ENCODE measurements at places on chromosomes 5 and 9.

- peak; percentile 39 for DNase-seq
Measured at GRCh38 chr9:88387552-88388202, 567 bp upstream of the SPIN1 start.

- peak; percentile 8 for DNase-seq
Measured at GRCh38 chr5:891837-892393, 686 bp downstream of the BRD9 start.

DNA sequence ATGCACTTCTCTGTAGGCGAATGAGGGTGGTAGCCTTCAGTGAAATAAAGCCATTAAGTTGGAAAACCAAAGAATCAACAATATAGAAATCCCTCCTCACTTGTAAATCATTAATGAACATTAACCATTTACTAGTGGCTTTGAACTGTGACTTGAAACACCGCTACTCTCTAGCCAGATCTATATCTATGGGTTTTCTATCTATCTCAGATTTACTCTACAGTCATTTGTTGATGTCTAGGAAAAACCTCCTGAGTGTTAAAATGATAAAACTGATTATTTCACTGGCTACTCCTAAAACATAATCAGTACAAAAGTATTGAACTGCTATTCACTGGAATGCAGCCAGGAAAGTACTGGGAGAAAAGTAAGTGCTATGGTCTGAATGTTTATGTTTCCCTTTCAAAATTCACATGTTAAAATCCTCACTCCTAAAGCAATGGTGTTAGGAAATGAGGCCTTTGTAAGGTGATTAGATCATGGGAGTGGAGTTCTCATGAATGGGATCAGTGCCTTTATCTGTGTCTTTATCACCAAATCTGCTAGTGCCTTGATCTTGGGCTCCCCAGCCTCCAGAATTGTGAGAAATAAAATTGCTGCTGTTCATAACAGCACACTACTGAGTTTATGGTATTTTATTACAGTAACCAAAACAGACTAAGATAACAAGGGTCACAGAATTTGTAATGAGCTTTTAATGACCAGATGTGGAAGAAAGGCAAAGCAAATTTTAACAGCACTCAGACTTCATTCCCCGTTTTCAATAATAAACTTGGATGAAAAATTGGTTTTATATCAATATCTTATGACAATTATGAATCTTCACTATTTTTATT lies 8.6 kb upstream of the OXCT1 start:
- DNase-seq = no peak

GRCh38 chr9:109304347-109304746 lies 16.5 kb downstream of the EPB41L4B start:
- DNase-seq = no peak

GRCh38 chr9:128026773-128027541 lies 40.2 kb downstream of the NAIF1 start:
- no peak for DNase-seq

DNA sequence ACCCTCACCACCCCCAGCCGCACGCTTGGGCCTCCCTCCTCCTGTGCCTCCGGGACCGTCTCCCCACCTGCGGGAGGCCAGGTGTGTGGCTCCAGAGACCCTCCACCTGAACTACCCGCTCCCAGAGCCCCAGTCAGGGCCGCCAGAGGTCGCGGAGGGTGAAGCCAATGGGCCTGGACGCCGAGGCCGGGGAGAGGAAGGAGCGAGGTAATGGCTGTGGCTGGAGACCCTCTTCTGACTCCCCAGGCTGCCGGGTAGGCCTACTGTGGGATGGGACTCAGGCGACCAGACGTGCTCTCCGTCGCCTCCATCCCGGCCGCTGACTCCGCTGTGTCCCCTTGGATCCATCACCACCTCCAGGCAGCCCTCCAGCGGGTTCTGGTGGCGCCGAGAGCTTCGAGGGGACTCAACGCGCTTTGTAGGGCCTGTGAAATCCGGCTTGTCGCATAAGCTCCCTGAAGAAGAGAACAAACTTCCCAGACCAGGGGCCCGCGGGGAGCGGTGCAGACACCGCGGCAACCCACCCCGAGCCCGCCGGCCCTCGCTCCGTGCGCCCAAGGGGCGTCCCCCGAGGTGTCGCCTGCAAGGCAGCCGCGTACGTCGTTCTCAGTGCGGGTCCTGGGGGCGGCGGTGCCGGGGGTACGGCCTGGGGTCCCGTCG lies 12.6 kb downstream of the IRX2 start:
- DNase-seq = no peak

DNA sequence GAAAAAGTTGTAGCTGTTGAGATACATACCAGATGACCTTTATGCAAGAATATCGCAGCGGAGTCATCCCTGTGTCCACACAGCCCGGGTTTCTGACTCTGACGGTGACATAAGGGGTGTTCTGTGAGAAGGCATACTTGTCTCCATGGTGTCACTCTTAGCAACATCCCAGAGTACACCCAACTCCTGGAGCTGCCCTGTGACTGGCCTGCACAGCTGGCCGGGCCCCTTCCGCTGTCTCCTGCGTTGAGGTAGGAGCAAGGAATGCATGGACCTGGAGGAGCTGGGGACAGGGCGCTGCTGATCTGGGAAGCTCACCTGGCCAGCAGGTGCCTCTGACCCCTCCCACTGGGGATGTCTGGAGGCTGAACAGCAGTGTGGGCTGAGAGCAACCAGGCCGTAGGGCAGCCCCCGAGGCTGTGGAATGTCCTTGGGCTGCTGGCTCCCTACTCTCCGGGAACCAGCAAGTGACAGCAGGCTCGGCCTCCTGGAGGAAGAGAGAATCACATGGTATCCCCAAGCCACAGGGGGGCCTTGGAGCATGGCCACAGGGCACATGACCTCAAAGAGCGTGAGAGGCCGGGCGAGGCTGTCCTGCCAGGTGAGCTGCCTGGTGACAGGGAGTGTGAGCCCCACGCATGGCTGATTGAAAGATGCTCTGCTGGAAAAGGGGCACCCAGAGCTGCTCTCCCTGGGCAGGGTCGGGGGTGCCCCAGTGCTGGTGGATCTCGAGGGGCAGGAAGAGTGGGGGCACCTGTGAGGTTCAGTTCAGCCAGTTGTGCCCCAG lies 113.4 kb downstream of the MRPL36 start:
- DNase-seq = no peak

- no peak for DNase-seq
Measured at GRCh38 chr5:33927685-33928084, 8.5 kb upstream of the RXFP3 start.

DNA sequence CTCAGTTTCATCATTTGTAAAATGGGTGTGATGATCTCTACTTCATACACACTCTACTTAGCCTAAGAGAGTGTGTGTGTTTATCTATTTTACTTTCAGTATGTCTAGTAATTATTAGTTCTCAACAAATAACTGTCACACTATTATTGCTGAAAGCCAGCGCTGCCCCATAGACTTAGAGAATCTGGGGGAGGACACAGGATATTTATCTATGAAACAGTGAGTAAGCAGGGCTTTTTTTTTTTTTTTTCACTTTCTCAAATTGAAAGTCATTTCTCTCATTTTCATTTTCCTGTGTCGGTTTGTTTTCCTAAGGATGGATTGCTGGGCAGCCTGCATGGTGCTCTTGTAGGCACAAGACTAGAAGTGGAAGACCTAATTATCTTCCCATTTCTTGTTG lies 248.4 kb upstream of the RPS23 start:
- DNase-seq = no peak

DNA sequence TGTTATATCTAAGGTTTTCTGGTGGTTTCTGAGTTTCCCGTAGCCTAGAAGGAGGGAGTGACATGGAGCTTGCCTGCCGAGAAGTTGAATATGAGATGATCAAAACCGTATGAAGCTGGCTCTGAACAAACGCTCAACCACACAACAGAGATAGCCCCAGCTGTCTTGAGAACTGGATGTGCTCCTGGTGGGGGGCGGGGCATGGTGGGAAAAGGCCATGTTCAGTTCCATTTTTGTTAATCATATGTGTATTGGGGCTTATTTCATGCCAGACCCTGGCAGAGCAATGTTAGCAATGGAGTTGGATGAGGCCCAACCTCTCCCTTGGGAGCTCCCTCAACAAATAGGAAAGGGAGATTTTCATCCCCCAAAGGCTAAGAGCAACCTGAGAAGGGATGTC lies 4.8 kb downstream of the CCL19 start:
- DNase-seq = peak; percentile 81

- peak; percentile 76 for DNase-seq
Measured at GRCh38 chr5:36743891-36744772, 132.4 kb upstream of the NIPBL start.

- no peak for DNase-seq
Measured at GRCh38 chr5:177098470-177099141, 11.9 kb downstream of the FGFR4 start.

GRCh38 chr5:119328753-119329602 lies 26.8 kb upstream of the TNFAIP8 start:
- peak; percentile 46 for DNase-seq

- peak; percentile 12 for DNase-seq
Measured at GRCh38 chr5:68028131-68028727, 187.3 kb upstream of the PIK3R1 start.

DNA sequence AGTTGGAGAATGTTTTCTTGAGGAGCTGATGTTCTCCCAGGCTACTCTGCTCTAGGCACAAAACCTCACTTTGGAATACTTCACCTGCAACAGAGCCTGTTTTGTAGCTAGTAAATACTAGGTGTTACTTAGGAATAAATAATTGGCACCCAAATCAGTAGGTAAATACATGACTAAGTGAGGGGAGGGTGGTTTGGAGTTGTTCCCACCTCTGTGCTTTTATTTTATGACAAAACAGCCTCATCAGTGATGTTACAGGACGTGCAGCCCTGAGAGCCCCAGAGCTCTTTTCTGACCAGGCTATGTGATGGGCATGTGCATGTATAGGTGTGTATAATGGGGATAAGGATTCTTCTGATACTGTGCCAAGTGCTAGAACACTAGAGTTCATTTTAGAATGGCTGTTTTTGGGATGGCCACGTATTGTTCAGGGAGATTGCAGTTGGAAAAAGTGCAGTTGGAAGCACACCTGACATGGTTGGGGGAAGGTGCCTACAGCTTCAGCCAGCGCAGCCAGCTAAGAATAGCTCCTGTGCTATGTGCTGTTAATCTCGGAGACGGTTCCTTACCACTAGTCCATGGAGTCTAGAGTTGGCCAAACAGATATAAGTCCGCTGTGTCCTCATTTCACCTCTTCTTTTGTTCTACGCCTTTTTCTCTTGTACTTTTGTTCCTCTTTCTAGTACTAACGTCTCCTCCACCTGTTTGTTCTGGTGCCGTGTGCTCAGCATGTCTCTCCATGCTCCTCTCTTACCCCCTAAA lies 284.7 kb downstream of the FANCC start:
- no peak for DNase-seq

DNA sequence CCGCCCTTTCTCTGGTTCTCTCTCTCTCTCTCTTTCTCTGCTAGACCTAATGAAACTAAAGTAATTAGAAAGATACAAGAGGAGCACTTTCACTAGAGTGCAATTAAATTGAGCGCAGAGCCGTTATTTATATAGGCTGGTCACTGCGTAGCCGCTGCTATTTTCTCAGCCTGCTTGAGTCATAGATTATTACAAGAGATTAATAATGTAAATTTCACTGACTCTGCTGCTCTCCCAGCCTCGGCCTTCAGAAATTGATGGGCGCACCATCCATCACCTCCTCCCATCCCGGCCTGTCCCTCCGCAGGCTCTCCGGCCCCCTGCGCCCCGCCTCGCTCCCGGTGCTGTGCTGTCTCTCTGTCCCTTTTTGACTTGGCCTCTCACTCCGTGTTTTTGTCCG lies 268.0 kb upstream of the MVB12B start:
- no peak for DNase-seq

DNA sequence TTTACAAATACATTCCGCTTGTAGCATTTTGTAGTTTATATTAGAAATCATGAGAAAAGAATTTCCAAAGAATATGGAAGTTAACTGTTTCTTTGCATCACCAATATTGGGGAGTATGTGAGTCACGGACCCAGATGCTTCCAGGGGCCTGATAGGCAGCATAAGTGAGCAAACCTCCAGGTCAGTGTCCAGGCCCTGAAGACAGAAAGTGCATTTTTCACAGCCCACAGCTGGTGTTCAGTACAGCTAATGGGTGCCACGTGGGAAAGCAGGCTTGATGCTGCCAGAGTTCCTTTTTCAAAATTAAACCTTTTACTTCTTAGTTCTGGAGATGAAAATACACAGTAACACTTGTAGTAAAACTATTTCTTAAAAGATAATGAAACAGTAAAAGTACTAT lies 454.4 kb upstream of the ACTBL2 start:
- peak; percentile 67 for DNase-seq

DNA sequence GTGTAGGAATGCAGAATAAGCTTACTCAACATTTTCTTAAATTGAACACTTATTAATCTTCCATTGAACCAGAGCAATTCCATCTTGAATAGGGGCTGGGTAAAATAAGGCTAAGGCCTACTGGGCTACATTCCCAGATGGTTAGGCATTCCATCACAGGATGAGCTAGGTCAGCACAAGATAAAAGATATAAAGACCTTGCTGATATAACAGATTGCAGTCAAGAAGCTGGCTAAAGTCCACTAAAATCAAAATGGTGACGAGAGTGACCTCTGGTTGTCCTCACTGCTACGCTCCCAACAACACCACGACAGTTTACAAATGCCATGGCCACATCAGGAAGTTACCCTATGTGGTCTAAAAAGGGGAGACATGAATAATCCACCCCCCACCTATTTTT lies 156.1 kb downstream of the NXNL2 start:
- no peak for DNase-seq

GRCh38 chr9:5269249-5269715 lies 35.2 kb downstream of the RLN2 start:
- no peak for DNase-seq

DNA sequence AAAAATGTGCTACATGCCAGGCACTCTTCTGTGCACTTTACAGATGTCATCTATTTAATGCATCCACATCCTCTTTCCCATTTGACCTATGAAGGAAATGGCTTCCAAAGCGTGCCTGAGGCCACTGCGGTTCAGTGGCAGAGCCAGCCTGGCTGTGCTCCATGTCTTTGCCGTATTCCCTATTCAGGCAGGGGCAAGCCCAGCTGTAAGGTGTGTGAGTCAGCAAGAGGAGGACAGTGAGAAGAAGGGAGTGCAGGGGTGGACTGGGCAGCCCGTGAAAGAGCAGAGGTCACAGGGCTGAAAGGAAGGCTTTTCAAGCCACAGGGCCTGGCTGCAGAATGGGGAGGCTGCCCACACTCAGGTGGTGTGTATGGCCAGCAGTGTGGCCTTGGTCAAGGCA lies 91.7 kb downstream of the HRH2 start:
- DNase-seq = no peak

DNA sequence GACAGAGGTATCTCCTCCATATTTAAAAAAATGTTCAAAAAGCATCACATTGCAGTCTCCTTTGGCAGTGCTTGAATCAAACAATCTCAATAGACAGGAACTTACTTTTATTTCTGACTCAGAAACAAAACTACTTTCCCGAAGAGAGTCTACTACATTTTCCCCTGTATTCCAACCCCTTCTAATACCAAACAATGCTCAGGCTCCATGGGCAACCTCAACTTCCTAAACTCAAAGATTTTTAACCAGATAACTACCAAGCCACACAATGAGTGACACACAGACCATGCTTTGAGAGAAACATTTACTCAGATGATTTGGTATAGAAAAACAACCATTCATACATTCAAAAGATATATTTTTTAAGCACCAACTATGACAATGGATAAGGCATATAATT lies 70.5 kb downstream of the APBA1 start:
- DNase-seq = no peak
